NK-92 treated with Interleukin-12 subunit alpha and Interleukin-12 subunit beta, amount 100 ng/mL, for 24 hours (cell line): ENCODE measurements at places on chromosomes 3 and 15.

DNA sequence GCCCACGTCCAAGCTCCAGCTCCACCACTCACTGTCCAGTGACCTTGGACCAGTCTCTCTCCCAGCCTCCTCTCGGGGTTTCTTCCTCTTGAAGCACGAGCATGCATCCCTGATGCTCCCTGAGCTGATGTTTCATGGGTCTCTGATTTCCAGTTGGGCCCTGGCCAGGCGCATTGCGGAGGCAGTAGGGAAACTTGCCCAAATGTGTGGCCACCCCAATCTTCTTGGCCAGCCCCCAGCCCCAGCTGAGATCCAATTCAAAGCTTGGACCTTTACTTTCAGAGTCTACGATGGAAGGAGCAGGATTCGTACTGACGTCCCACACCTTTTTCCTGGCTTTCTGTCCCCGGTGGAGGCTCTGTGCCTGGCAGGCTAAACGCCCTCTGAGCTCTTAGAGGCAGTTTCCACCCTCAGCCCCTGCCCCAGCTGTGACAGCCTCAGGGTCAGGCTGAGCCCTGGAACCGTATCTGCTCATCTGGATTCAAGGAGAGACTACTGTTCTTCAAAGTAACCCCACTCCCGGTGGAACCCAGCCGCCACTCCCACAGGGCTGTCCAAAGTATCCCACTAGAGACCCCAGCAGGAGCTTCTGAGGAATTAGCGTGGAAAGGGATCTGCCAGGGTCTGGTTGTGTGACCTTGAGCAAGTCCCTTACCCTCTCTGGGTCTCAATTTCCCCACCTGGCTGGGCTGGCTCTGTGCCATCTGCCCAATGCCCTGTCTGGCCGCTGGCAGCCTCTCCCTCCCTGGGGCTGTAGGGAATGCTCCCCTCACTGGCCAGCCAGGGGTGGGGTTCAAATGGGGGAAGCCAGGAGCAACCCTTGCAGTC, 37.4 kb downstream of the CPN2 start:
- no peak for DNase-seq

DNA sequence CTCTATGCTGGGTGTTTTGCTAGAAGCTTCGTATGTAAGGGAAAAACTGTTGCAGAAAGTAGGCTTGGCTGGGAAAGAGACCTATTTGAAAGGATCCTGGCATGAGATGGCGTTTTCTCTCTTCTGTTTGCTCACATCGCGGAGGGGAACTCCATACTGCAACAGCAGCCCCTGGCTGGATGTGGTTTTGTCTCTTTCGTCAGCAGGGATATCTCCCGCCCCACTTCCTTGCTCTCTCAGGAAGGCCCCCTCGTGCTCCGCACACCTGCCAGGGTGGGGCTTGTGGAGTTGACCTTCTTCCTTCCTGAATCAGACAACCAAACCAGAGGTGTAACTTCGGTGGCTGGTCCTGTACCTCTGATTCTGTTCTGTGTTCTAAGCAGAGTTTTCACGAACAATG, 26.4 kb upstream of the MYZAP start:
- DNase-seq: no peak

GRCh38 chr15:78977091-78977571, 32.3 kb upstream of the CTSH start:
- DNase-seq: no peak

DNA sequence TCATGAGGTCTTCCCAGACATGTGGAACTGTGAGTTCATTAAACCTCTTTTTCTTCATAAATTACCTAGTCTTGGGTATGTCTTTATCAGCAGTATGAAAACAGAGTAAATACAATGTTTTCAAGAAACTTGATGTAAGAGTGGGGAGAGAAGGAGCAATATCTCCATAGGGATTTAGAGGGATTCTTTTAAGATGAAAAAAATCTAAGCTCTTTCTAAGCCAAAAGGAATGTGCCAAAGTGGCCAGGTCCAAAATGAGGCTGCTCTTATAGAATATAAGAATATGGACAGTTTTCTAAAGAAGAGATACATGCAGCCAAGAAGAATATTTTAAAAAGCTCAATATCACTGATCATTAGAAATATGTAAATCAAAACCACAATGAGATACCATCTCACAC, 23.9 kb upstream of the RYK start:
- DNase-seq: no peak

DNA sequence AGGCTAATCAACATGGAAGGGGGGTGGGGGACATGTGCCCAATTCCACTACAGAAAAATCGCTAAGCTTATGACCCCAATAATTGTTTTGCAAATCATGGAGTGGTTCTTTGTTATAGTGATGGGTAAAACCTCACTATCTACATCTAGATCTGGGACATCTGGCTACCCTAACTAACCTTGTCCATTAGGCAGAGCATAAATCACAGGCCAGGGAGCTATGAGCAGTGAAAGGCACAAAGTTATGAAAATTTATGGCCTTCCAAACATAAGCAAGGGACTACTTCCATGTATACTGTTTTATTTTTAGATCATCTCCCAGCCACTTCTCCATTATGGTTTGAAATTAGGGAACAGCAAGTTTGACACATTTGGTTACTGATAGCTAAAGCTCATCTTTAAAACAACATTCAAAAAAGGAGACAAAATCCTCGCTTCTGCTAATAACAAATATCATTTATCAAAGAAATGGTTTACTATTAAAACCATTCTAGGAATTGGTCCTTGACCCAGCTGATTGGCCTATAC, 78.3 kb downstream of the RSL24D1 start:
- no peak for DNase-seq

DNA sequence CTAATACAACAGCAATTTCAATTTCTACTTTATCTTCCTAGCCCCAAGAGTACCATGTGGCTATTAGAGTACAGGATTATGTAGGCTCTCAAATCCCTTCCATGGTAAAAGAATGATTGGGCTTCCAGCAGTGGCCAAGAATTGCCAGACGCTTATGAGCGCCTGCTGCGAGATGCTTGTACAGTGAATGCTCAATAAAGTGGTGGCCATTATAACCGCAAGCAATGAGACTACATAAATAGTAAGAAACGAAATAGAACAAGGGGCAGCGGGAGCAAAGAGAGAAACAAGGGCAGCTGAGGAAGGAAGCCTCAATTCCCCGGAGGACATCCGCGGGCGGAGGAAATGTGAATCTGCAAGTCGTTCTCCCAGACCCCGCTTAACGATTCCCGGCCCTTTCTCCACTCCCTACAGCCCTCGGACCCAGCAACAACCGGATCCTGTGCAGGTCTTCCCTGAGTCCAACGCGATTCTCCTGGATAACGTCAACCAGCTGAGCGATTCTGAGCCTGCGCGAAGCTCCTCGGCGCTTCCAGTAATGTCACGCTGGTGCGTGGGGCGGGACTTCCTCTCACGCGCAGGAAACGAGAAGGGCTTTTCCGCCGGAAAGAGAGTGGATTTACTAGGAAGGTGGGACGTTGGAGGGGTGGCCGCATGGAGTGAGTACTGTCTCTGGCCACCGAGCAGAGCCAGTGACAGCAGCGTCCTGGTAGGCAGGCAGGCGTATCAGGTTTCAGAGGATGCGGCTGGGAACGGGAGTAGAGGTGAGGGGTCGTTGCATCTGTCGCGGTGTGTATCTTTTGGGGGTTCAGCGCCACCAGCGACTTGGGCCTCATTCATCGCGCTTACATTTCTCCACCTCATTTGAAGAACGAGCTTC, 40.5 kb upstream of the AP3B2 start:
- peak; percentile 85 for DNase-seq

GRCh38 chr15:23422099-23422945, 24.7 kb downstream of the GOLGA6L2 start:
- DNase-seq: no peak

- DNase-seq: no peak
Observed at GRCh38 chr3:172329070-172329469, 119.2 kb downstream of the GHSR start.

- DNase-seq: no peak
Observed at GRCh38 chr3:36957063-36957462, 12.2 kb upstream of the TRANK1 start.

DNA sequence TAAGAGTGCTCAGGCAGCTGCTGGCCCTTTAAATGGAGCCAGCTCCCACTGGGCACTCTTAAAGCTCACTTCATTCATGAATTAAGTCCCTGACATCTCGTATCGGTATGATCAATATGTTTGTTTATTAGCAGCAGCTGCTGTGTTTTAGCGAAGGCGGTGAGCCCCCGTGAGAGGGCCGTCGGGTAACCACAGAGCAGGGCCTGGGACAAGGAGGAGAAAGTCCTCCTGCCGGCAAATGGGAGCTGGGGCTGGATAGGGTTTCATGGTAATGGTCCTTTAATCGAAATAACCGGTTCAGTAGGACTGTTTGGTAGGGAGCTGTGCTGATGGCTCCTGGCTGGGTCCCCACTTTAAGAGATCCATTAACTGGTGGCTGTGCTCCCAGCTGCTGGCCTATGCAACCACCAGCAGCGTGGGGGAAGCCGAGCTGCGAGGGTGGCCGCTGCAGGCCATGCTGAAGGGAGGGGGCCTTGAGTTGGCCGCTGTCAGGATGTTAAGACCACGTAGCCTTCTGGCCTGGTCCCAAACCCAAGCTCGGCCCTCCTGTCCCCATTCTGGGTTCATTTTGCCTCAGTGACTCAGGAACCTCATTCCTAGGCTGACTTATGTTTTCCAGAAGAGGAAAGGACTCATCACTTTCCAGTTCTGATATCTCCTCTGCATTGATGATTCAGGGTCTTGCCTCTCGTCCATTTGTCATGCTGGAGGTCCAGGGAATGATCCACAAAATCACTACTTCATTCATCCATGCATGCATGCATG, 67.6 kb upstream of the NTRK3 start:
- no peak for DNase-seq

DNA sequence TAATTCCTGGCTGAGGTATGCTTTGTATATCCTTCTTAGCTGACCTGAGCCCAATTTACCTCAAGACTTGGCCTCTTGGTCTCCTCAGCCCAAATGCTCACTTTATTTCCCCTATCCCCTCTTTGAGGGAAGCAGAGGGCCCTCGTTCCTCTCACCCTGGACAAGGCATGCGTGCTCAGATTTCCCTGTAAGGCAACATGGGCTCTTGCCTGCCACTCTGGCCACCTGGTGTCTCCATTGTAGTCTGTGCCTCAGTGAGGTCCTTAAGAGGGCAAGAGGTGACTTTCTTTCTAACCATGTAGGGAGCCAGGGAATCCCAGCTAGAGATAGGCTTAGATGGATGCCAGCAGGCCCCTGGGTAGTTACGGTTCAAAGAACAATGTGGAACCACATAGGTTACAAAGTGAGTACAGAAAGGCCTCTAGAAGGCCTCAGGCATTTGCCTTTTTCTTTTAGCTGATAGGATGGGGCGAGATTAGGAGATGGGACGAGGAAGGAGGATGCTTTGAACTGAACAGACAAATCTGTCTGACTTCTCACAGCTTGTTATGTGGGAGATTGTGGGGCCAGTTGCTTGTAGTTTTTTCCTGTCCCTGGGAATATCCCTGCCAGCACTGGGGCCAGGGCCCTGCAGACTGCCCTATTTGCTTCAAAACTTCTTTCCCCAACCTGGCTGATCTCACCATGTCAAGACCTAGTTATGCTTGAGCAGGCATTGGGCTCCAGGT, 1.1 kb upstream of the INTS14 start:
- DNase-seq: no peak

DNA sequence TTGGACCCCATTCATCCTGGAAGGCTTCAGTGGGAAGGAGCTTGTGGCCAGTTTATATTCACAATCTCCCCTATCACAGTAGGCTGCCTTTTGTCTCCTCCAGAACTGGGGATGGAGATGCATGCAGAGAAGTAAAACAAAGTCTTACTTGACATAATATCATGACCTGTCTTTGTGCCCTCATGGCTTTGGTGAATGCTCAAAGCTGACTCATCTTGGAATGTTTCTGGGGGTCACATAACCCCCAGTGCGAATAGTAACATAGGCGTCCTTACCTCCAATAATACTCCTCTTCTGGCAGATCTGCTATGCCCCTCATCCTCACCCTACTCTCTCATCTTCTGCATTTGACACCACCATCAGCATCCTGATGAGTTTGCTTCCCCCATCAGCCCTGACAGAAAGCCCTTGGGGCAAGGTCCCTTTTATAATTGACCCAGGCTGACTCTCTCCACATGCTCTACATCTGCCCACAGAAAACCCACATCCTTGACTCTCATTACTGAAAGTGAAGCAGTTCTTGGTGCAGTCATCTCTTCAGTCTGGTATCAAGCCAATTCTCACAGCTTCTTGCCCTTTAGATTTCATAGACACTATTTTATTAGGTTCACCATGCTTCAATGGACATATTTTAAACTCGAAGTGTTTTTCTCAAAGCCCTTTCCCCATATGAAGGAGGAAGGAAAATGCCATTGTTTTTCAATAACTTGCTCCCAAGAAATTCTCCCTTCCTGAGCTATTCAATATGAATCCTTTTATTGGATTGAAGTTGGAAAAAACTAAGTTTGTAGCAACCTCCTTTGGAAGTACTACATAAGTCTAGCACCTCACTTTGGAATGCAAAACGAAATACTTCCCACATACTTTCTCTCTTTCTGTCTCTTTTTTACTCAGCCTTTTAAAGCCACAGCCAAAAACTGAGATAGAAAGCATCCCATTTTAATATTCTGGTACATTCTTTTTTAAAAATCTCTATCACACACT, 36.6 kb downstream of the OSTN start:
- no peak for DNase-seq

DNA sequence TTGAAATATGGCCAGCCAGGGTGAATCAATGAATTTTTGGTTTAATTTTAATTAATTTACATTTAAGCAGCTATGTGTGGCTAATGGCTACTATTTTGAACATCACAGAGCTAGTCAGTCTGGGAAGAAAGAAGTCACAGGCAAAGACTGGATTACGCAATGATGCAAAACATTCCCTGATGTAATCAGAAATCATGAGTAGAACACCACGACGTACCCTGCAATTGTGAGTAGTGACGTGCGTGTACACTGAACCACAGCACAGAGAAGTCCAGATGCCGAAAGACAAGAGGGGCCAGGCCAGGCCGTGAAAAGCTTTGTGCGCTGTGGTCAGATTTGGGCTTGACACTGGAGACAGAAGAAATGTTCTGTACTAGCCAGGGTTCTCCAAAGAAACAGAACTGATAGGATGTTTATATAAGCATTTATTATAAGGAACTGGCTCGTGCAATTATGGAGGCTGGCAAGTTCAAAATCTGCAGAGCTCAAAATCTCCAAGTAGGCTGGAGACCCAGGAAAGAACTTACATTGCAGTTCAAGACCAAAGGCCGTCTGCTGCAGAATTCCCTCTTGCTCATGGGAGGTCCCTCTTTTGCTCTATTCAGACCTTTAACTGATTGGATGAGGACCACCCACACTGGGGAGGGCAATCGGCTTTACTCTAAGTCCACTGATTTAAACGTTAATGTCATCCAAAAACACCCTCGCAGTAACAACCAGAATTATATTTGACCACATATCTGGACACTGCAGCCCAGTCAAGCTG, 44.6 kb downstream of the SH3BP5 start:
- DNase-seq: no peak

- no peak for DNase-seq
Observed at GRCh38 chr3:77780278-77780996, 740.5 kb downstream of the ROBO2 start.
